NCI-H510A (cell line): ENCODE measurements at places on chromosomes 12 and 14.

- DNase-seq: no peak
Measured at GRCh38 chr14:32774214-32774613, 164.5 kb upstream of the NPAS3 start.

- DNase-seq: no peak
Measured at GRCh38 chr12:97556302-97556779, 93.7 kb downstream of the RMST start.

GRCh38 chr12:26345471-26346003 lies 150.2 kb downstream of the SSPN start:
- DNase-seq: no peak

DNA sequence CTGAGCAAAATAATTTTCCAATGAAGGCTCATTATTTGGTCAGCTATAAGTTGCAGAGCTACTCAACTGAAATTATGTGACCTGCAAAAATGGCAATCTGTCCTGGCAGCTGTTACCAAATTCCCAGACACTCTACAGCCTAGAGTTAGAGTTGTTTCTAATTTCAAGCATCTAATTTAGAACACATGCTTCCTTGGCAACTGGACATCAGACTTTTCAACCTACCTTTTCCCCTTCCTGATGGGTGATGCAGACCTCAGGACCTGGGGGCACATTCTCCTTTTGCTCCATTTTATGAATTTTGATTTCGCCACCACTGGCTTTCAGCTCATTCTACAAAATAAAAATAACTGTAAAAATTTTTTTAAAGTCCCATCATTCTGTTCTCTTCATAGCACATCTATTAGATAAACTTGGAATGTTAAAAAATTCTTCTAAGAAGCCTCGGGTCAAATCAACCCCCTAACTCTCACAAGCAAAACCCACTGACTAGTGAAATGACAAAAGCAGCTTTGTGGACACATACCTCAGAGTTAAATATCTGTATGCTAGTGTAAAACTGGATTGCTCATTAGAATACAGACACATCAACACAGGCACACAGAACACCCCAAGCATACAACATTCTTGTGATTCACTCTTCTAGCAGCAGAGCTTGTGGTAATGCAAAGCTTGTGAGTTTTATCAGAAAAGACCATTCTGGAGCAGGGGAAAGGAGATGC lies 33.5 kb upstream of the CERS5 start:
- no peak for DNase-seq

DNA sequence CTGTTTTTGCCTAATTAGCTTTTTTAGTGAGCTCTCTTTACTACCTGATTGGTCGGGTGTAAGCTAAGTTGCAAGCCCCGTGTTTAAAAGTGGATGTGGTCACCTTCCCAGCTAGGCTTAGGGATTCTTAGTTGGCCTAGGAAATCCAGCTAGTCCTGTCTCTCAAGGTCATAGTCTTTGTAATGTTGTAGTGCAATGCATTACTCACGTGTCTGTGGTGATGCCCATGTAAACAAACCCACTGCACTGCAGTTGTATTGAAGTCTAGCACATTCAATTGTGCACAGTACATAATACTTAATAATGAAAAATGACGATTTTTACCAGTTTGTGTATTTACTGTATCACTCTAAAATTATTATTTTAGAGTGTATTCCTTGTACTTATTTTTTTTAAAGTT lies 335.5 kb downstream of the NUAK1 start:
- no peak for DNase-seq

DNA sequence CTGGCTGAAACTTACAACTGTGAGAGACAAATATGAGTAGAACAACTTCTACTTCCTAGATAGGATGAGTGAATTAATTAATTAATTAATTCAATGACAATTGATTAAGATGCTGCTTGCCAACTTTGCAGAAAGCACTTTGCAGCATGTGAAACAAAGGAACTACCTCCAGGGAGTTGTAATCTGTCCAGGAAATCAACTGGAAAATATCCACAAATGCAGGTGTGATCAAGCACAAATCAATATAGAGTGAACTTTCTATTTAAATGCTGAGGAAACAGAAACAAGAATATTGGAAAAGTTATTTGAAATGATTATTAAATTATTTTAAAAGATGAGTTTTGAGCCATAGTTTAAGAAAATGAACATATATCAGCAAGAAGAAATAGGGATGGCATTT lies 163.9 kb upstream of the ARID2 start:
- DNase-seq: no peak

DNA sequence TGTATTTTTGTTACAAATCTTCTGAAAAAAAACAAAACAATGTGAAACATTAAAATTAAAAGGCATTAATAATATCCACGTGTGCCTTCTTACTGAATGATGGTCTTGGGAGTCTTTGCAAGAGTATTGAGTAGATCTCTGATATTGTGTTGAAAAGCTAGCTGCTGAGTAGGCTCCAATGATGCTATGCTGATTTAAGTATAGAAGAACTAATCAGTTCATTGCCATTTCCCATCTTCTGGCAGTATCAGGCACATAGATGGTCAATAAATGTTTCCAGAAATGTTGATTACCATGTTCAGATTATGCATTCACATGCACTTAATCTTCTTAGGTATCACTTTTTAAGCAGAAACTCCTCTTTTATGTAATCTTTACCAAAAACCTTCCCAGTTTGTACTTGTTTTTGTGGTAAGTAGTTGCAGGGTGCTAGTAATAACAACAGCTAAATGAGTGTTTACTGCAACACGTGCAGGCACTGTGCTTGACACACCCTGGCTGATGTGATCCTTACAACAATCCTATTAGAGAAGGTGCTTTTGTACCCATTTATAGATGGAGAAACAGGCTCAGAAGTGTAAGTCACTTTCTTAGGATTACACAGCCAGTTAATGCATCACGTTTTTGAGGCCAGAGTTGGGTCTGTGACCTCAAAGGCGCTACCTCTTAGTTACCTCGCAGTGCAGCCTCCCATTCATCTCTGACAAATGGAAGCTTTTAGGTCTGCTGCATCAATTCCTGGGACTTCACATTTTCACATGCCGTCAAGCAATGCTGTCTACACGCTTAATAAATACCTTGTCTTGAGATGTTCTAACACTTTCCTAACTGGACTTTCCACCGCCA lies 46.9 kb downstream of the EID3 start:
- no peak for DNase-seq

GRCh38 chr14:31263485-31264133 lies 56.0 kb upstream of the HECTD1 start:
- no peak for DNase-seq

DNA sequence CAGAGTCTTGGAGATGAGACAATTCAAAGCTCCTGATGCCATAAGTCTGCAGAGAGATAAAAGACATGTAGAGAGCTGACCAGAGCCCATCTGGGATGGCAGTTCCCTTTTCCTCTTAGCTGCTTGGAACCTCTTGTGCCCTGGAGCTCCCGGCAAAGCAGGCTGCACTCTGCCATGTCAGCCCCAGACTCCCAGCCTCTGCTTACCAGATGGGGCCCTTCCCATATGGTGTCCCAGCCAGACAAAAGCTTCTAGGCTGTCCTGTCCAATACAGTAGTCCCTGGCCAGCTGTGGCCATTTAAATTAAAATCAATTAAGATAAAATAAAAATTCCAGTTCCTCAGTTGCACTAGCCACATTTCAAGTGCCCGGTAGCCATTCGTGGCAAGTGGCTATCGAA lies 303.9 kb downstream of the TTC6 start:
- no peak for DNase-seq

- DNase-seq: no peak
Measured at GRCh38 chr14:22629361-22629760, 14.8 kb downstream of the OR6J1 start.

DNA sequence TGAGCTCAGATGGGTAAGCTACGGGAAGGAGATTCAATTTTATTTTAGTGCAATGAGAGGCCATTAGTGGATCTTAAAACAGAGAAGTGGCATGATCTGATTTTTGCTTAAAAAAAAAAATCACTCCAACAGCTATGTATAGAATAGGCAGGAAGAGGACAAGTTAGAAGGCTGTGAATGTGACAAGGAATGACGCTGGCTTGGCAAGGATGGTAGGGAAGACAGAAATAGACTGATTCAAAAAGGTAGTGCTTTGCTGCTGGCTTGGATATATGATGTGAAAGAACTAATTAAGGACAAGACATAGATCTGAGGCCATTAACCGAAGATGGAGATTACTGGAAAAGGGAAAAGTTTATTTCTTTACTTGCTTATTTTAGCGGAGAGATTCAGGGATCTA lies 105.2 kb upstream of the GPHB5 start:
- no peak for DNase-seq

GRCh38 chr12:107845980-107846659 lies 71.6 kb downstream of the ASCL4 start:
- no peak for DNase-seq

GRCh38 chr14:85599939-85600338 lies 70.0 kb downstream of the FLRT2 start:
- DNase-seq: no peak

- DNase-seq: no peak
Measured at GRCh38 chr12:24617471-24617870, 331.4 kb downstream of the BCAT1 start.

DNA sequence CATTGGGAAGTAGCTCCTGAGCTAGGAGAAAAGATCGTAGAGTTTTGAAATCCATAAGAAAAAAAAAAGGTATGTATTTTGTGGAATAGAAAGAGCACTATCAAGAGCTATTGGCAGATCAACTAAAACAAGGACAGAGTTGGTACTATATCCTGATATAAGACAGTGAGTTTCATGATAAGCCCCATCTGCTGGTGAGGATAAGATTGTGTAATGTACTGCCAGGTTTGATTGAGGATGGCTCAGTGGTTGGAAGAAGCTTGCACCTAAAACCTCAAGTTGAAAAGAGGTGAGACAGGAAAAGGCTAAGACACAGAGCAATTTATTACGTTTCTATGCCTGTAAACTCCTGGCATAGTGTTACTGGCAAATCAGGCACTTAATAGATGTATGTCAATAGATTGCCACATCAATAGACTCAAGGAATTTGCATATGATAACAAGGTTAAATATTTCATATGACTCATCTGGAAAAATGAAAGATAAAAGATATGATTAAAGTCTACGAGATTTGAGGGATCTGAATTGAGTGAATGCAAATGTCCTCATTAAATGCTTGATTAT lies 525.6 kb downstream of the FLRT2 start:
- DNase-seq: no peak

GRCh38 chr12:71566655-71567054 lies 97.0 kb downstream of the ZFC3H1 start:
- no peak for DNase-seq

DNA sequence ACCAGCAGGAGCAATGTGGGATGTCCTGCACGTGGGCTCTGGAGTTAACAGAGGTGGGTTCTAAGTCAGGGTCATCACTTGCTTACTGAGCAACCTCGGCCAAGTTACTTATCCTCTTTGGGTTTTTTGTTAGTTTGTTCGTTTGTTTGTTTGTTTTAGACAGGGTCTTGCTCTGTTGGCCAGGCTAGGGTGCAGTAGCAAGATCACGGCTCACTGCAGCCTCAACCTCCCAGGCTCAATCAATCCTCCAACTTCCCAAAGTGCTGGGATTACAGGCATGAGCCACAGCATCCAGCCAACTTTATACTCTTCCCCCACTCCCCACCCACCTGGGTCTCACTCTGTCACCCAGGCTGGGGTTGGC lies 78.4 kb downstream of the SETD3 start:
- no peak for DNase-seq

DNA sequence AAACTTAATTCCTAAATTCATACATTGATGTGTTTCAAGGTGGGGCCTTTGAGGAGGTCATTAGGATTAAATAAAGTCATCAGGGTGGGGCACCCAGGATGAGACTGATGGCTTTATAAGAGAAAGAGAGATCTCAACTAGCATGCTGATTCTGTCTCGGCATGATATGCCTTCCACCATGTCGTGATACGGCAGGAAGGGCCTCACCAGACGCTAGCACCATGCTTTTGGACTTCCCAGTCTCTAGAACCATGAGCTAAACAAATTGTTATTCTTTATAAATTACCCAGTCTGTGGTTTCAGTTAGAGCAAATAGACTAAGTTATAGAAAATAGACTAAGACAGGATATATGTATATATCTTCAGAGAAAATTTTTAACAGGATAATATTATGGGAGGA lies 759.6 kb downstream of the MED13L start:
- DNase-seq: no peak

DNA sequence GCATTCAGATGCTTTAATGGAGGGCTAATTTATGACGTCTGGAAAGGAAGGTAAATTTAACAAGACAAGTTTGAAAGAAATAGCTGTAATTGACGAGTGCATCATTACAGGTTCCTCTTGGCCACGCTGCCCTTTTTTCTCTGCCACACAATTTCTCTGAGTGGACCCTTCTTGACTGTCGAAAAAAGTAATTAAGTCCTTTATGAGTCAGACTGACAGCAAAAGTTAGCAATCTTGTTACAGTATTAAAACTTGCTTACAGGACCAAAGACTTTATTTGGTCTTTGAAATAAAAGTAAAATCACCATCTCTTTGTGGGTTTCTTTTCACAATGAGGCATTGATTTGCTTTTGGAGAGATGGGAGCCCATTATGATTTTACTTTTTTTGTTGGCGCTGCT lies 42.6 kb downstream of the SAMD4A start:
- DNase-seq: no peak

DNA sequence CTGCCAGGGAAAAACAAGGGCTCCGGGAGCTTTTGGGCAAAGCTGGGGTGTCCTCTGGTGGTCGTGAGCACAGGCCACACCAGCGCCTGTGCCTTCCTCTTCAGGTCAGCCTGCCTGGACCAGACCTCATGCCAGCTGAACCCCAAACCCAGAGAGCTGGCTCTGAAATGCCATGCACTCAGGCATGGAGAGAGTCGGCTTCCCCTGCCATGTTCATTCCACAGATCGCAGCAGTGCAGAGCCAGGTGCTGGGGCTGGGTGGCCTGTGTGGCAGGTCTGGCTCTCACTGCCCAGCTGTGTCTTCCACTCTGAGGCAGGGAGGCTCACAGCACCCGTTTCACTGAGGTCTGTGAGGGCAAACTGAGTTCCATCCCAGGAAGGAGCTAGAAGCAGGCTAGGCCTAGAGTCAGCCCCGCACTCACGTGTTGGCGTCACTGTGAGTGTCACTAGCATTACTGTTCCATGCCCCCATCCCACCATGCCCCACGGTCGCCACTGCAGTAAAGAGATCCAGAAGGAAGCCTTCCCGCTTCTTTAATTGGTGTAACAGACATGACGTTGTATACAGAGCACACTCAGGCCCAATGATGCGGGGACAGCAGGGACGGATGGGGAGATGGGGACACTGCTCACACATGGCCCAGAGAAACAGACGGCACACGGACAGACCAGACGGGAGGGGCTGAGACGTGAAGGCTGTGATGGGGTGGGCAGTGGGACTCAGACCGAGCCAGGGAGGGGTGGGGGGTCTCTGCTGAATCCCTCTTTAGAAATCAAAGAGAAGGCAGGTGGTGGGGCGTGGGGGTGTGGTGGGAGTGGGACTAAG lies 2.7 kb downstream of the ARL6IP4 start:
- DNase-seq: no peak

- no peak for DNase-seq
Measured at GRCh38 chr12:103626498-103626897, 39.4 kb downstream of the STAB2 start.
